ENCODE measurements at places on chromosomes 4 and X.

- no peak for DNase-seq
Measured at GRCh38 chr4:71732066-71732465, 51.8 kb downstream of the GC start.

GRCh38 chrX:19883878-19884277, 3.5 kb downstream of the SH3KBP1 start:
- DNase-seq, result no peak

- no peak for DNase-seq
Measured at GRCh38 chrX:53065104-53065503, 16.5 kb downstream of the GPR173 start.

DNA sequence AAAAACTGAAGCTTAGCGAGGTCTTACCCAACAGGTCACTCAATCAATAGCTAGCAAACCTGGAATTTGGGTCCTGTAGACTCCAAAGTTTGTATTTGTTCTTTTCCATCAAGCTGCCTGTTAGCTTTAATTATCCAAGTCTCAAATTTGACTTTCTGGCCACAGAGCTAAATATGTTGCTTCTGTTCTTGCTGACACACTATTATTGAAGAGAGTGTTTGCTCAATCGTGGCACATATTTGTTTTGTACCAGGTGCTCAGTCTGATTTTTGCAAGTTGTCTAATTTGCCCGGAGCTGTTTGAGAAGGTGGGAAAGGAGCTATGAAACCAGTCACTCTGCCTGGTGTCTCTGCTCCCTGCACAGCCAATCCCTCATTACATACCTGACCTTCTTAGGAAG, 41.7 kb upstream of the FRMD7 start:
- DNase-seq, result no peak

- no peak for DNase-seq
Measured at GRCh38 chr4:38449506-38450174, 214.4 kb upstream of the KLF3 start.

- no peak for DNase-seq
Measured at GRCh38 chr4:22021106-22021505, 72.5 kb upstream of the KCNIP4 start.

DNA sequence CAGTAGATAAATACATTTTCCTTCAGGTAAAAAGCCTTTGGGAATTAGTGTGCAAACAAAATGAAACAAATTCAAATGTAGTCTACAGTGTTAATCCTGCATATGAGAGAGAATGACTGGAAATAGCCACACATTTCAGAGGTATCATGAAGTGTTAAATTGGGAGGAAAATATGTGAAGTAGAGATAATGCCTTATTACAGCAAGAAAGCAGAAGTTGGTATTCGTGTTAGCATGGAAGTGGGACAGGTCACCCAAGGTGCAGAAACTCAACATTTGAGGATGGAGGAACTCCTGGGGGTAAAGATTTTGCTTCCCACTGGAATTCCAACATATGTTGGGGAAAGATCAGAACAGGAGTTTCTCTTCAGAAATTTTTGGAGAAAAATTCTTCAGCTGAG, 51.3 kb downstream of the EMCN start:
- DNase-seq, result peak; percentile 9

DNA sequence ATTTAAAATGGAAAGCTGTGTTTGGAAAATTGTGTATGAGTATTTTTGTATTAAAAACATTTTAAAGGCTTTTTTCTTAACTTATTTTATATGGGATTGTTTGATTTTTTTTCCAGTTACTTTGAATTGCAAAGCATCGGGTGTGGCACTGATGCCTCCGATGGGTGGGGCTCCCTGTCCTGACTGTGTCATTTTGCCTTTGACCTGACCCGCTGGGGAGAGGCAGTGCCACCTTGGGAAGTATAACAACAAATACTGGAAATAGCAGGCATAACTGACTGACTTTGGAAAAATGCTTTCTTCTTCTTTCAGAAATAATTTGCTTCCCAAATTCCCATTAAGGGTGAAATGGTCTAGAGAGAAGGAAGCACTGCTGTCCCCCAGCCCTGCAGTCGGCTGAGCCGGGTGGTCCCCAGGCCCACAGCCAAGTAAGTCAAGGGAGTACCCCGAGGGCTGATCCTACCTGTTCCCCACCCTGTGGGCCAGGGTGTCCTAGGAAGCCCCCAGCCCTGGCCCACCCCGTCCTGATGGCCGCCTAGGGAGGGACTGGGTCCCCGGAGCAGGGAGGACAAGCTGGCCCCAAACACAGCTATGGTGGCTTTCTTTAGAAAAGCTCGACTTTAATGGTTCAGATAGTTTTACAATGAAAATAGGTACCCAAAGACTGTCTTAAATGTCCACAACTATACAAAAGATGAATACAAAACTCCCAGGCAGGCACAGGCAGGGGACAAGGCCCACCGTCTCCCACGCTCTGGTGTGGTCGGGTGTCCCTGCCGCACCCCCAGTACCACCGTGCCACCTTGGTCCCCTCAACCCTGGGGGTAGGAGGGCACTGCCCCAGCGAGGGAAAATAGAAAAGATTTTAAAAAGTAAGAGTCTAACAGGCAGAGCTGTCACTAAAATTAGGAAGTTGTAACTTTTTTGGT, 26.4 kb downstream of the NELFA start:
- peak; percentile 42 for DNase-seq

DNA sequence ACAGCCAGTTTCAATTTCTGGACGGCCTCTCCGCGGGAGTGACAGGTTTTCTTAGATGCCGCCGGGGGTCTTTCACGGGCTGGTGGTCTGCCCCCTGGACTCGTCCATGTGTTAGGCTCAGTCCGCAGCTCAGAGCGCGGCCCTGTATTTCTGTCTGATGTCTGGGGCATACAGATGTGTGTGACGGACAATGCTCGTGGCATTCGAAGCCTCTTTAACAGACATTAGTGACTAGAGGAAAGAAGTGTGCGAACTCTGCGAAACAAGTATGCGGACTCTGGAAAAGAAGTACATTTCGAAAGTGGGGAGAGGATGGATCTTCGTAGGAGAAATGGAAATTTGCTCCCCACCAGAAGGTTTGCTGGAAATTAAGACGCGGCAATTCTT, 793 bp upstream of the DCUN1D4 start:
- DNase-seq, result peak; percentile 43

- DNase-seq, result no peak
Measured at GRCh38 chr4:170497112-170497511, 407.4 kb upstream of the AADAT start.

DNA sequence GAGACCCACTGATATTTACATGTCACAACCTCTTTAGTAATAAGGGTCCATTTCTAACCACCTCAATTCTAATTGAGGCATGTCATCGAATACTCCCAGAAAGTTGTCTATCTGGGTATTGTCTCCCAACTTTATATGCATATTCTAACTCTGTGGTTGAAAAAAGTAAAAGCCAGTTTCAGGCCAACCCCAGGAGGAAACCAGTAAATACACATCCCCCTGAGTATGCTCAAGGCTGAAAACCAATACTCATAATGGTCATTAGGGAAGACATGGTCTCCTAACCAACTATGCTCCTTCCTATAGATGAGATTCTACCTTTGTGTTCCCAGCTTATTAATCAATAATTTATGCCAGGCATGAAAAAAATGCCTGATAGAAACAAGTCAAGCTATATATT, 96.6 kb downstream of the SH3KBP1 start:
- DNase-seq, result no peak

GRCh38 chr4:185167234-185167633, 24.2 kb downstream of the SLC25A4 start:
- peak; percentile 38 for DNase-seq

DNA sequence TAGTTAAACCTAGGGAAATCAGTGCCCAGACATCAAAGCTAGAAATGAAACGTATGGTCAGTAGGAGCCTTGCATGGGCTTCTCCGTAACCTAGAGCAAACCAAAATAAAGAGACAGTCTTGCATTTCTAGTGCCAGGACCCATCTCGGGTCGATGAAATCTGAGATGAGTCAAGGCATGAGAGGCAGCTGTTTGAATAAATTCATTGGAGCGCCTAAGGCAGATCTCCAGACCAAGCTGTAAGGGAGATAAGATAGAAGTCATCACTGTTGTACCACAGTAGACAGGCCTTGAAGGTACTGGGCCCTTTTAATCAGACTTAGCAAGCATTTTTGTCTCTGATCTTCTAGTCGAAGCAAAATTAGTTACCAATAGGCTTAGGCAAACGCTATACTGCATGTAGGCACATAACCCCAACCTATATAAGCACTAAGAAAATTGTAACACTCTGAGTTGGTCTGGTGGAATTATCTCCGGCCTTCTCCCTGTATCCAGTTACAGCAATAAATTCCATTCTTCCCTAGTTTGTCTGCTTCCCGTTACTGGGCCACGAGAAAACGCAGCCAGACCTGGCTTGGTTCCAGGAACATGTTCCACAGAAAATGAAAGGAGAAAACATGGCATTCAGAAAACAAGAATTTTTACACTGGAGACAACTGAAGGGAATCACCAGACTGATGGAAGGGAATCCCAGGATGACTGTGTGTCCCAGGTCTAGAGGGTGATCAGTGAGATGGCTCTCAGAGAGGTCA, 21.1 kb upstream of the PAPSS1 start:
- DNase-seq, result no peak

DNA sequence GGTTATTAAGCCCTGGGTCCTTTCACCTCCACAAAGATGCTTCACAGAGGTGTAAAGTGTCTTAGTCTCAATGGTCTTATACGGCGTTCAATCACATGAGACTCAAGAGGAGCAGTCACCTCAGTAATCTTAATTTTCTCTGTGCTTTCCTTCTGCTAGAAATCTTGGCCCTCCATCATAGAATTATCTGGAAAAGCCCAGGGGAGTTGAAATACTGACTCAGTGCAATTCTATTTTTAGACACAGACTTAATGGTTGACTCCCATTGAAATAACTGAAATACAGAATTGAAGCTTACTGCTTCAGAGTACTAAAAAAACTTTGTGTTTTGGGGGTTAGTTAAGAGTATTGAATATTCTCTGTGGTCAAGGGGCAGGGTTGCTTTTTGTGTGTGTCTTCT, 94.5 kb upstream of the IL15 start:
- no peak for DNase-seq

- DNase-seq, result no peak
Measured at GRCh38 chr4:86249074-86249473, 110.8 kb downstream of the MAPK10 start.

DNA sequence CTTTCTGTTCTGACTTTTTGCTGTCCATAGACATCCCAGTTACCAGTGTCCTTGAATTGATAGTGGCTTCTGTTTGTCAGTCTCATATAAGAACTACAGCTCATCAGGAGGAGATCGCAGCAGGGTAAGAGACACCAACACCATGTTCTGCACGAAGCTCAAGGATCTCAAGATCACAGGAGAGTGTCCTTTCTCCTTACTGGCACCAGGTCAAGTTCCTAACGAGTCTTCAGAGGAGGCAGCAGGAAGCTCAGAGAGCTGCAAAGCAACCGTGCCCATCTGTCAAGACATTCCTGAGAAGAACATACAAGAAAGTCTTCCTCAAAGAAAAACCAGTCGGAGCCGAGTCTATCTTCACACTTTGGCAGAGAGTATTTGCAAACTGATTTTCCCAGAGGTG, 30.1 kb downstream of the GUCY1A1 start:
- DNase-seq, result no peak

DNA sequence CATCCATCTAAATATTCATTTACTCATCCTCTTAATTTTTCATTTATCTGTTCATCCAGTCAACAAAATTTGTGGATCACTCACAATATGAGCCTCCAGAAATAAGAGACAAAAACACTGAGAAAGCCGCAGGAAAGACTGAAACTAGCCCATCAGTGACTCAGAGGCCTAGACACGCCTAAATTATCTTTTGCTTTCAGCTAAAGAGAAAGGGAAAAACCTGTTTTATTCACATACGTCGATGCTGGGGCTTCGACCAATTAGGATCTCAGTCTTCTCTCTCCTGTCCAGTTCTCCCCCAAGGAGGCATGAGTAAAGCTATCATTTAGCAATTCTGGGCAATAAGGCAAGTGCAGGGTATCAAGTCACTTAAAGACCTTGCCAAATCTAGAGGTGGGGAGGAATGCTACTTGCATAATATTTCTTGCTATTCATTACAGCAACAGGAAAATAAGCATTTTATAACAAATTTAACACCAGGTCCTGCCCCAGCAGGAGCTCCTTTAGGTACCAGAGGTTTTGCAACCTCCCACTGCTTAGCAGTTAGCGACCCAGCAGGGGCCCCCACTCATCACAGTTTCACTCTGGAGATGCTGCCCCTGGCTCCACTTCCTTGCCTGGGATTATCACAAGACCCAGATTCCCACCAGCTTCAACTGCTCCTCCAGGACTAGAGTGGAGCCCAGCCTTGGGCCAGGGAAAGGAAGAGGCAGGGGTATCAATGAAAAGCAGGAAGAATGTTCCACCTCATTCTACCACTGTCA, 30.1 kb upstream of the TMEM154 start:
- DNase-seq, result no peak

- DNase-seq, result peak; percentile 3
Measured at GRCh38 chrX:151974336-151975227, at the start of gene GABRE. GABRE (minus strand) TSS chrX:151974676; CDS start chrX:151974625, 51 bp downstream.

- DNase-seq, result peak; percentile 22
Measured at GRCh38 chrX:111244235-111244750, 26.0 kb downstream of the CAPN6 start.

- DNase-seq, result no peak
Measured at GRCh38 chr4:11597506-11597905, 168.8 kb upstream of the HS3ST1 start.

GRCh38 chr4:88040707-88041106, 33.3 kb downstream of the PKD2 start:
- DNase-seq, result no peak

GRCh38 chrX:48770296-48770695, 8.7 kb downstream of the GLOD5 start:
- DNase-seq, result no peak

- DNase-seq, result peak; percentile 52
Measured at GRCh38 chrX:107197319-107197718, 8.9 kb downstream of the NUP62CL start.

DNA sequence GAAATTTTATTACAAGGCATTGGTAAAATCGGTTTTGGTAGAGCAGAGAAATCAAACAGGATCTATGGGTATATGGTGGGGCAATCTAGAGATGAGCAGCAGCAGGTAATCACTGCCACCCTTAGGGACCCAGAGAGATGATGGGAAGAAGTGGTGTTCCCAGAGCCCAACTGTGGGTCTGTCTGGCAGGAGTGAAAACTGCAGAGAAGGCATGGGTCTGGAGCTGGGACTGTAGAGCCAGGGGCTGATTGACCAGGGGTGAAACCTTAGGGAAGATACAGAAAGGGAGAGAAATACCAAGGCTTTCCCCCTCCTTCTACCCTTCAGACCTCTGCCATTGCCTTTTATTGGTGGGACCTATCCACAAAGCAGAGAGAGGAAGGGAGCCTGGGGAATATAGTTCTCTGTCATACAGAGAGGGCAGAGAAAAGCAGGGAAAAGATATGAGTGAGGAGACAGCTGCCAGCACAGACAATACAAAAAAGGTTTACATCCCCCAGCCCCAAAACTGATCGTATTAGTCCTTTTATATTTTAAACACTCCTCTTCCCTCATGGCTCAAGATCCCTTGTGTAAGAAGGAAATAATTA, 28.7 kb downstream of the PDLIM5 start:
- no peak for DNase-seq

DNA sequence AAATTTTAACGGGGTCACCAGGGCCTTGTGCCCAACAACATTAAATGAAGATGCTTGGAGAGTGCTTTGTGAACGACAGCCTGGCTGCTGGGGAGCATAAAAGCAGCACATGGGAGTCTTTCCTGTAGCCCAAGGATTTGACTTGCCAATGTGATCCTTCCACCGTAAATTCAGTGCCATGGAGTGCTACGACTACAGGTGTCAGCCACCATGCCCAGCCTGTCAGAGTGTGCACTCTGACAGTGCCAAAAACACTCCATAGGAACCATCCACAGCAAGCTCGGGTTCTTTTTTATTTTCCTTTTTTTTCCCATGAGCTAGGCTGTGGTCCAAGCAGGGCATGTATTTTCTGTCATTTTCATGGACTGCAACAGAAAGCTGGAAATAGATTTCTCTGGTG, 156.9 kb downstream of the NLGN4X start:
- no peak for DNase-seq

Measured in hematopoietic multipotent progenitor cell treated with erythropoietin and hydrocortisone succinate and interleukin-3 and kit ligand, for 6 days (in vitro differentiated cells).